ENCODE measurements at places on chromosomes 4 and X.

DNA sequence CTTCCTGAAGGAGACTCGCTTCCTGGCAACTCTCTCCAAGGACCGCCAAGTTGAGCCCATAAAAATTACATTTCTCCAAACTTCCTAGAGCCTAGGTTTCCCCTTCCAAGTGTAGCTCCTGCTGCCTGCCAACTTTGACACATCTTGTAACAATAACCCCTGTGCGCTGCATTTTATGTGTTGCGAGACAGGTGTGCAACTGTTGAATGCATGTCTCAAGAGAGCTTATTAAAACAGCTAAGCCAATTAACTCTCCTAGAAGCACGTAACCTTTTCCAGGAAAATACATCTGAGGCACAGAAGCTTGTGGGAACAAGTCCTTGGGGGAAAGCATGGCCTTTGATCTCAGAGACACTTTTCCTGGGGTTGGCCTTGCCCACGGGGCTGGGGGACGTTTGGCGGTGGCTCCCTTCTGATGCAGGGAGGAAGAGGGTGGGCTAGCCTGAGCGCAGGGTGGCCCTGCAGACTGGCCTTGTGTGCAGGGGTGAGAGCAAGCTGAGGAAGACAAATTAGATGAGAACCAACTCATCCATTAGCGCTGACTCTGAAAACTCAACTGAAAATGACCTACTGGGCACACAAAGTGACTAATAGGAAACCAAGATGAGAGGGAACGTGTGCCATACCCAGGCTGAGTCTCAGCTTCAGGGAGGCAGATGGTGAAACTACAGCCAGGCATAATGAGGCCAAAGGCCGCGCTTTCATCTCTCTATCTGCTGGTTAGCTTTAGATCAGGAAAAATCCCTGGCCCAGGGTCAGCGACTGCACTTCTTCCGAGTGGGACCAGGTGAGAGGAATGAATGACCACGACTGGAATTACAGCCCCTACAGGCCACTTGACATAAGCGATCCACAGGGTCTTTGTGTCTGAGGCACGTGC is 75.3 kb downstream of the ENPP6 start:
- no peak for DNase-seq

GRCh38 chr4:61473306-61473705 is 273.2 kb downstream of the ADGRL3 start:
- no peak for DNase-seq

DNA sequence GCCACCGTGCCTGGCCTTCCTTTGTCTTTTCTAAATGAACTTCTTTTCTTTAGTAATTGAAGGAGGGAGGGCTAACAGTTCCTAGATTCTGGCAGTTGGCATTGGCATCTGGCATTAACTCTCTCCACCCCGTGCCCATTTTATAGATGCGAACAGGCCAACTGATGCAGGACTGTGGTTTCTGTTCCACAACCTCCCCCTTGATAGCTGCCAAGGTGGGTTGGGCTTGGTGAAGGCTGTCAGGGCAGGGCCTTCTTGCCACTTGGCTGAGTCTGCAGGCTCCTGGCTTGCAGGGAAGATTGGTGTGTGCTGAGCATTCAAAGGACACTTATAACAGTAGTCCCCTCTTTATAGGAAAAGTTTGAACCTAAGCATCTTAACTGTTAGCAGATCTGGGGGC is 4.3 kb downstream of the SOWAHD start:
- DNase-seq = no peak

- DNase-seq = no peak
Observed at GRCh38 chrX:38045538-38046096, 39.3 kb downstream of the SYTL5 start.

DNA sequence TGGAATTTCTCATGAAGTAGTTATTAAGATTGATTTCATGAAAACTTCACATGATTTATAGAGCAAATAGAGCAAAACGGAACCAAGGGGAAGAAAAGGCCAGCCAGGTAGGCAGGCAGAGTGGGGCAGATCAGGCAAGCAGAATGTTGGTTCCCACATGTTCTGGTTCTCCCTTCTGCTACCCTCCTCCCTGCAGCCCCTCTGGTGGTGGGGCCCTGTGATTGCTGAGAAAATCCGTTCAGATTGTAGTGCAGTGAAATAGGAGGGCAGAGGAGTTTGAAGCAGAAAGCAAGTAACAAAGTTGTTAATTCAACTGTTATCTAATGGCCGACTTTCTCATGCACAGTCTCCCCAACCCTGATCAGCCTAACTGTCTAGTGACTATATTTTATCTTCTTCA is 185.3 kb downstream of the MID1IP1 start:
- no peak for DNase-seq

DNA sequence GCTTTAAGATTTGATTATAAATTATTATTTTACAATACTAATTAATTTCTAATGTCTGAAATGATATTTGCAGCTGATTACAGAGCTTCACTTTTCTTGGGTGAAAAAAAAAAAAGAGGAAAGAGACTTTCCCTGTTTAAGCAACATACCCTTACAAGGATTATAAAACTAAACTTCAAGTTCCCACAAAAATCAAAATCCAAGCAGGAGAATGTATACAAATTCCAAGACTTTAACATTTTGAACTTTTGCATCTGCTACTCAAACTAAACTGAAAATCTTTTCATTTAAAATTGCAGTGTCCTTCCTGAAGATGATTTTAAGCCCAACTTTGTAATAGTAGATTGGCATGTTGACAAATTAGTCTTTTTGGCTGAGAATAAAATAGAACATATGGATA is 742.4 kb upstream of the INTU start:
- no peak for DNase-seq

- DNase-seq = no peak
Observed at GRCh38 chr4:3773552-3774001, 7.4 kb downstream of the ADRA2C start.

- DNase-seq = no peak
Observed at GRCh38 chr4:78360466-78360865, 191.1 kb upstream of the ANXA3 start.

- no peak for DNase-seq
Observed at GRCh38 chr4:155889031-155889793, 14.3 kb upstream of the TDO2 start.

- DNase-seq = no peak
Observed at GRCh38 chrX:63930140-63930539, 145.1 kb upstream of the ARHGEF9 start.

GRCh38 chr4:174654634-174655033 is 132.3 kb upstream of the HPGD start:
- DNase-seq = no peak

- no peak for DNase-seq
Observed at GRCh38 chr4:185235843-185236503, 26.6 kb downstream of the SNX25 start.

GRCh38 chr4:125315576-125316400 is 1.0 kb downstream of the FAT4 start:
- DNase-seq = no peak

DNA sequence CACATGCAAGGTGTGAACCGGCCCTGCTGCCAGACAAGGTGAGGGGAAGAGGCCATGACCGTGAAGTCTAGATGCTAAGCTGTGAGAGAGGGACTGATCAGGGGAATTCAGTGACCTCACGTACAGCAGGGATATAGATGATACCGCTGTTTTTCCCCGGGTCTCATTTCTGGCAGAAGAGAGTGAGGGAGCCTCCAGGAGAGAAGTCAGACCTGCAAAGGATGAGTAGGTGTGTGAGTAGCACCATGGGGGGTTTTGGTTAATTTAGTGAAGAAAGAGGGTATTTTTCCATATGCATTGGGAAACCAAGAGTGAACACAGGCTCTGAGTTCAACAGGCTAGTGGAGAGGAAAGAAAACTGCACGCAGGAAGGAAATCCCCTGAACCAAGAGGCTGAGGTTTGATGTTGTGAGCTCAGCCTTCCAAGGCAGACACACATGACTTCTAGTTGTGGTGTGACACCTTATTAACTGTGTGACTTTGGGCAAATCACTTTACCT is 127.6 kb upstream of the GATB start:
- DNase-seq = no peak

DNA sequence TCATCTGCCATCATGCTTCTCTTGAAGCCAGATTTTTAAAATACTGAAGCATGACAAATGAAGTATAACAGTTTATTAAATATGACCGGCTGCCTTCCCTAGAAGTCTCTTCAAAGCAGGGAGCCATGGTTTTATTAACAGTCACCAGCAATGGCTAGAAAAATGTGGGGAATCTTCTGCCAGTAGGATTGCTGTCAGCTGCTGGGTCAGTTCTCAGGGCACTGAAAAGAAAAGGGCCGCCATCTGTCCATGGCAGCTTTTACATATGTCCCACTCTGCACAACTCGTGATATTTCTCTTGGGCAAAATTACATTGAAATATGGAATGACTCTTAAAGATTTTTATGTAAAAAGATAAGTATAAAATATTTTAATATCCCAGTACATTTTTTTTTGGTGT is 2.8 kb downstream of the CCNG2 start:
- no peak for DNase-seq

- no peak for DNase-seq
Observed at GRCh38 chr4:185846505-185847150, 34.6 kb upstream of the SORBS2 start.

DNA sequence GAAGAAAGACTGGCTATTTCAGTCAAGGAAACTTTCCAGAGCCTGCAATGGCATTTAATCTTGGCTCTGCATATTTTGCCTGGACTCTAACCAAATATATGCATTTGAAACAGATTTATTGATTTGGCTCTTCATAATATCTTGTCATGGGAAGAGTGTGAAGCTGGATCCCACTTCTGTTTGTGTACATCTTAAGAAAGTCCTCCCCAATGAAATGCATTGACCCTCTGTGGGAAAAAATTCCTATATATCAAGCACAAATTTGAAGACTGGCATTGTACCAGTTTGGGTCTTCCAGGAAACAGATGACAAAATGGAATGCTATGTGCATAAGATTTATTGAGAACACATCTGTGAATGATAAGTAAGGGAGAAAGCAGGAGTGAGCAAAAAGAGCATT is 897.3 kb upstream of the TENM3 start:
- no peak for DNase-seq

GRCh38 chrX:81377329-81377728 is 175.4 kb downstream of the SH3BGRL start:
- no peak for DNase-seq

DNA sequence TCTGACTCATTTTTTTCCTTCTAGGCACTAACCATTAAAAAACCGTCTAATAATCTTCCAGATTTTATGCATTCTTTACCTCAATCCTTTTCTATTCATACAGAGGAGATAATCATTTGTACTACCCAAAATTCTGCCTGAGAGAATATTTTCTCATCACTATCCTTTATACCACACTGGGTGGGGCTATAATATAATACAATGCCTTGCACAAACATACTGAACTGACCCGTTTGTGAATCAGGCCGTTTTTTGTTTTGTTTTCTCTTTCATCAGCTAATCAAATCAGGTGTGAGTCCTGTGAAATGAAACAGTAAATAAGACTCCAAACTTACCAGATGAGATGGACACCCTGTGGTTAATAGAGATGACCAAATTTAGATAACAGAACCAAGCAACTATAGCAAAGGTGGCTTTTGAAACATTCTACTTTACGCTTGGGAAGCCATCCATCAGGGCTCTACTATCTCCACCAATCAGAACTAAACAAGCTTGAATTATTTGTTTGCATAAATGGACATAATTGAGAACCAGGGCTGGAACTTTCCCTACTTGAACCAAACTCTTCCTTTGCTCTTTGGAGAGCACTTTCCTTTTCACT is 573.0 kb downstream of the GABRG1 start:
- DNase-seq = no peak

GRCh38 chr4:152321923-152322322 is 214.0 kb downstream of the FBXW7 start:
- no peak for DNase-seq

GRCh38 chr4:16050669-16051068 is 33.2 kb downstream of the PROM1 start:
- no peak for DNase-seq

- DNase-seq = no peak
Observed at GRCh38 chrX:9003041-9003440, 30.9 kb downstream of the FAM9B start.
